Body of pancreas (tissue), 4 donors: ENCODE measurements at places on chromosomes 13 and 19. TPM values are rescaled to one million over a fixed set of nuclear protein-coding genes. Genes with fewer than 3 reads are reported as not detected.

The PDE4A gene
- 17.1 TPM for total RNA-seq

DNA sequence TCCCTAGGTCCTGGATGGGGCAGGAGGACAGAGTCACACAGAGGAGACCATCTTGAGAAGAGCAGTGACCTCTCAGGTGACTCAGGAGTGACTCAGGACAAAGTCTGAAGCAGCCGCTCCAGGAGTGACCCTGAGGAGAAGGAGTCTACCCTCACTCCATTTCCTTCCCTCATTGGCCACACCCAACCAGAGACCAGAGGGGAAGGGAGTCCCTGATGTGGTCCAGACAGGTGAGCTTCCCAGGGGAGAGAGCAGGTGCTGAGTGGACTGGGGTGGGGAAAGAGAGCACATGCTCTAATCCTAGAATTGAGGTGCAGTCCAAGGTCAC, 75.5 kb upstream of the MEDAG start:
- no peak for DNase-seq

DNA sequence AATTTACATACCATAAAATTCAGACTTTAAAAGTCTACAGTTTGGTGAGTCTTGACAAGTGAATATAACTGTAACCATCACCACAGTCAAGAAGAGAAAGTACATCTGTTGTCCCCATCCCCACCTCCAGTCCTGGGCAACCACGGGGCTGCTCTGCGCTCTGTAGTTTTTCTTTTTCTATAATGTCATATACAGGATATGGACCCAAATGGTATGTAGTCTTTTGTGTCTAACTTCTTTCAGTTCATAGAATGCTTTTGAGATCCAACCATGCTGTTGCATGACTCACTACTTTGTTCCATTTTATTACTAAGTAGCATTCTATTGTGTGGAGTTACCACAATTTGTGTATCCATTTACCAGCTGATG, 103.9 kb downstream of the DOCK9 start:
- no peak for DNase-seq

DNA sequence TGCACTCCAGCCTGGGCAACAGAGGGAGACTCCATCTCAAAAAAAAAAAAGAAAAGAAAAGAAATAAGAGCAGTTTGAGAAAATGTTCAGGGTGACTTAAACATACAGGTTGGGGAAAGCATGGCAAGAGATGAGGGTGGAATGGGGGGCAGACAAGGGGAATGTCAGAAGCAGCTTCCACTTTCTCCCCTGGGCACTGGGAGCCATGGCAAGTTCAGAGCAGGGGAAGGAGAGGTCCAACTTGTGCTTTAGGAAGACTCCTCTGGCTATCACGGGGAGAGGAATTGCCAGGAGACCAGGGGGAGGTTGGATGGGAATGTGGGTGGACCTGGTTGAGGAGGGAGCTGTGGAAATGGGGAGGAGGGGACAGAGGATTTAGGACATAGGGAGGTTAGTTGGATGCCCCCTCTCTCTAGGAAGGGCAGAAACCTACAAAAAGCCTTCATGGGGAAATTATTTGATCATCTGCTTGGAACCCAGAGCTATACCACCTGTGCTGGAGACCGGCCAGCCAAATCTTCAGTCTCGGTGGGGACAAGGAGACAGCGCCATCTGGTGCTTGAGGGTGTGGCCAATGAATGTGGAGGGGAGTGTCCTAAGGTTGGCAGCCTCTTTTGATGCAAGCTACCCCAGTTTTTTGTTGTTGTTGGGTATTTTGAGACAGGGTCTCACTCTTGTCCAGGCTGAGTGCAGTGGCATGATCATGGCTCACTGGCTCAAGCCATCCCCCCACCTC, 7.3 kb upstream of the STRN4 start:
- DNase-seq, result peak; percentile 80

DNA sequence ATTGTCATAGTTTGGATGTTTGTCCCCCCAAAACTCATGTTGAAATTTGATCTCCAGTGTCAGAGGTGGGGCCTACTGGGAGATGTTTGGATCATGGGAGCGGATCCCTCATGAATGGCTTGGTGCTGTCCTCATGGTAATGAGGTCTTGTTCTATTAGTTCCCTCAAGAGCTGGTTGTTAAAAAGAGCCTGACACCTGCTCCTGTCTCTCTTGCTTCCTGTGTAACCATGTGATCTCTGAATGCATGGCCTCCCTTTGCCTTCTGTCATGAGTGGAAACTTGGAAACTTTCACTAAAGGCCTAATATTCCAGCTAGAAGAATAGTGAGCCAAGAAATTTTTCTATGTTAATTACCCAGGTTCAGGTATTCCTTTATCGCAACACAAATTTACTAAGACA, 311.4 kb upstream of the ATXN8OS start:
- DNase-seq, result no peak

DNA sequence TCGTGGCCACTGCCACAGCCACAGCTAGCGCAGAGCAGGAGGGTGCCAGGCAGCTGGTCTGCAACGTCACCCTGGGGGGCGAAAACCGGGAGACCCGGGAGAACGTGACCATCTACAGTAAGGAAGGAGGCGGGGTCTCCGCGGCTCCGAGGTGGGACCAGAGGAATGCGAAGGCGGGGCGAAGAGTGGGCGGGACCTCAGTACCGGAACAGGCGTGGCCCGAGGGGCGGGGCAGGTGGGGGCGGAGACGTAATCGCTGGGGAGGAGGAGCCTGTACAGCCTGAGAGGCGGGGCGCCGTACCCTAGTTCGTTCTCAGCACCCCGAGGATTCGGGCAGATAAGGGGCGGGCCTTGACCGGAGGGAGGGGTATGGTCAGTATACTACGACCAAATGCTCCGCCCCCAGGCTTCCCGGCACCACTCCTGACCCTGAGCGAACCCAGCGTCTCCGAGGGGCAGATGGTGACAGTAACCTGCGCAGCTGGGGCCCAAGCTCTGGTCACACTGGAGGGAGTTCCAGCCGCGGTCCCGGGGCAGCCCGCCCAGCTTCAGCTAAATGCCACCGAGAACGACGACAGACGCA, 2.5 kb downstream of the ICAM5 start:
- DNase-seq, result peak; percentile 82
